ENCODE measurements at places on chromosomes 5 and 9.

GRCh38 chr5:147688656-147689356 lies 93.7 kb downstream of the JAKMIP2 start:
- no peak for DNase-seq

- no peak for DNase-seq
These were observed 32.5 kb downstream of the GSN start for GRCh38 chr9:121300283-121301119.

DNA sequence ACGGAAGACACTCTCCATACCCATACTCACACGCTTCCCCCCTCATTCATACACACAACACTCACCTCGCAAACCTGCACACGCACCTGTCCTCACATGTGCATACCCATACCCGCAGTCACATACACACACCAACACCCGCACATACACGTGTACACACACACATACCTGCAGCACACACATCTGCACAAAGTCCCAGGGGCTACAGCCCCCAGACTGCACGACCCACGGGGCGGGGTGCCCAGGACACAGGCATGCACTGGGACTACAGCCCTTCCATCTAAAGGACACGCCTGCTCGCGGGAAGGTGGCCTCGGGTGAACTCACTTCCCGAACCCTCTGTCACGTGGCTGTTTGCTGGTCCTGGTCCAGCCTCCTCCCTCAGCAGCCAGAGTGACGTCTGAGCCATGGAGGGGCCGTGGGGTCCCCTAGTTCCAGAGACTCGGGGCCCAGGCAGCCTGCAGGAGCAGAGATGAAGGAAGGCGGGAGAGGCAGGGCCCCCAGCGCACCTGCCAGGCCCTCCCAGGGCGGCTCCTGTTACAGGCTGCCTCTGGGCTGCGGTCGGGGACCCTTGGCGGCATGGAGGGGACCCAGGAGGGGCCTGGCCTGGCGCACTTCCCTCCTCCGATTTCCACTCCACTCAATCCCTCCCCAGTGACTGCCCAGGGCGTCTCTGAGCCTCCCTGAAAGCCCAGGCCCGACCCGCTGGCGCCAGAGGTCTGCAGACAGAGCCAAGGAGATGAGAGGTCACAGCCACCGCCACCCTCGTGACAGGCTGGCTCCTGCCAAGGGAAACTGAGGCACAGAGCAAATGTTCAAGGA lies 8.1 kb downstream of the SLC12A7 start:
- no peak for DNase-seq

GRCh38 chr5:138662599-138662998 lies 87.4 kb upstream of the HSPA9 start:
- DNase-seq = no peak

GRCh38 chr5:111511831-111512374 lies 432 bp downstream of the STARD4 start:
- no peak for DNase-seq

DNA sequence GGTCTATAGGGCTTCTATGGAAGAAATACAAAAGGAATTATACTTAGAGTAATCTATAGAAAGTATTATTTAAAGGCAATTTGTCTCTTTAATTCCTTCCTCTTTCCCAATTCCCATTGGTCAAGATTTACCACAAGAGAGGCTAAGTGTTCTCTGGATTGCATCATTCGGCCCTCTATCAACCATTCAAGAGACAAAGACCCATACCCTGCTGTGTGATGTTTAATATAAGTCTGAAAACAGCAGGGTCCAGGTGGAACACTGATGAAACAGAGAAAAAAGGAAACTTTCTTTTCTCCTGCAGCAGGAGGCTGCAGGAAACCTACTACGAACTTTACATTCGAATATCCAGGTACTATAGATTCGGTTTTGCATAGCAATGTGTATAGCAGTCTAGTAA lies 323.4 kb downstream of the CHSY3 start:
- no peak for DNase-seq

DNA sequence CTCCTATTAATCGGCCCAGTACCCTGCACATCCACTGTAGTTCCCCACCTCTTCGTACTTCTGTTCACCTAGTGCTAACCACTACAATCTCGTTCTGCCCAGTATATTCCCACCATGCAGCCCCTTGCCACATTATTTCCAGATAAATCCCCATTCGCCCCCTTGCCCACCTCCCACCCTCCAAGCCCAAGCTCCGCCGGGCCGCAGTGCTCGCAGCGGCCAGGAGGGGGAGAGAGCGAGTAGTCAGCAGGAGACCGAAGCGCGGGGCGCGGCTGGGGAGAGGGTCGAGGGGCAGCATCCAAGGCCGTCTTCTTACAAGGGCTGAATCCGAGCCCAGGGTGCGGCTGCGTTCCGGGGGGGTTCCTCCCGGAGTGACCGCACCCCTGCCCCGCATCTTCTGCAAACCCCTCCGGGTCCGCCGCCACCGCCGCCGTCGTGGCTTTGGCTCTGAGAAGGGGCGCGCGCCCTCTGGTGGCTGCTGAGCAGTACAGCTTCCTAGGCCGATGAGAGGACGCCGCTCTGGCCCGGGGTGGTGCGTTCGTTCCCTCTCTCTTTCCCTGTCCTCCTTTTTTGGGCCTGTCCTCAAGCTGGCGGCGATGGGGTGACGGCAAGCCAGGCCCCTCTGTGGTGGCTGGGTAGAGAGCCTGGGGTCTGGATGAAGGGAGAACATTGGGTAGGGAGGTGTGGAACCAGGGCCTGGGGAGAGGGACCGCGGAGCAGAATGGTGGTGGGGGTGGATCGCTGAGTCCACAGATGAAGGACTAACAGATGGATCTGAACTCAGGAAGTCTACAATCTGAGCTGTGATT lies 30.0 kb upstream of the PSD2 start:
- DNase-seq = no peak

DNA sequence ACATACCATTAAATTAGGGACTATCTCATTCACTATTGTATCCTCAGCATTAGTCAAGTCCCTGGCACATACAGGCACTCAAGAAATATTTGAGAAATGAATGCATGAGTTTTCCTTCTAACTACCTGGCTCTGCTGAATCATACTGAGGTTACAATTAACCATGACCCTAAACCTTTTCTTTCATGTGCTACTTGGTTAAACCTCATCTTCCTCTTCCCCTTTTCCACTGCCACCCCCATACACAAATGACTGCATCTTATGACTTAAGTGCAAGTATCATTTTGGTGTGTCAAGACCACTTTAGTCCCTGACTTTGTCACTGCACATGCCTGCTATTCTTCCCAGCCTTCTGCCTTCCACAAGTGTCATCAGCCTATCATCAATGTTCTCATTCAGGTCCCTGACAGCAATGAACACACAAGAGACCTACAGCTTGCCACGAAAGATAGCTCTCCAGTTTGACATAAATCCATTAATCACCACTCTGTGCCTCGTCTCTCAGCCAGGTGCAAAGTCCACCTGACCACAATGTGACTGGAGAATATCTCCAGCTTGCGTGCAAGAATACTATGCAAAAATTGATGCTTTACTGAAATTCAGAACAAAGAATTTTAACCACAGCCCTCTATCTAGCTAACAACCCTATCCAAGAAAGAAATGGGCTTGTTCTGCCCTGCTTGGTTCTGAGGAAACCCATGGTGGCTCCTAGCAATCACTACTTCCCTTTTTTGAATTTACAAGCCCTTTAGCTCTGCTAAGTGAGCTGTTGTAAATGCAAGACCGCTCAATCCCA lies 74.5 kb downstream of the MAPKAP1 start:
- peak; percentile 77 for DNase-seq

DNA sequence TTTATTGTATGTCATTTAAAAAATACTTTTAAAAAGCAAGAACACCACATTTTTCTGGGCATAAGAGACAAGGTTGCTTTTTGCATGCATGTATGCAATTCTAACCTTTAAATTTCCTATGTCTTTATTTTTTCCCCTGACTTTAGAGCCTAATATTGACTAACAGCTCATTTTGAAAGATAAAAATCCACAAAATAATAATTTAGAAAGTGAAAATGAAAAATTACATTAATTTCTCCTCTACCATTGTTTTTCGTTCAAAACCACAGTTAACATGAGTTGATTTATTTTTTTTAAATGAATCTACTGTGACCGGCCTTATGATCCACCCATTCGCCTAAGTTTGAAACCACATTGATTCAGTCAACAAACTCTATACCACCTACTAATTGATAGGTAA lies 137.5 kb upstream of the CDKN2B start:
- no peak for DNase-seq

DNA sequence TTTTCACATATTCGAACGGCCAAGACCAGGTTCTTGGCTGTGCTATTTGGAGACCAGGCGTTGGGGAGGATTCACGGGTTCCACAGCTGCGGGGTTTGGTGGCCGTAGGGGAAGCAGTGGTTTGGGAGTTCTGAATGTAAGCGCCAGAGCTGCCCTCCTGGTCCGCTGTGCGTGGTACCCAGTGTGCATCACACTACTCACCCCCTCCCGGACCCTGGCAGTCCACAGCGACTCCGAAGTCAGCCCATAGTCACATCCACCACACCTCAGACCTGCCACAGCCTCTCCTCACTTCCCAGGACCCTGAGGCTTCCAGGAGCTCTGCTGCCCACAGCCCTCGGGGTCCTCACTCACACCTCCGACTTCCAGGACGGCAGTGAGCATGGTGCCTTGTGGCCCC lies 26.8 kb downstream of the AMBP start:
- no peak for DNase-seq

DNA sequence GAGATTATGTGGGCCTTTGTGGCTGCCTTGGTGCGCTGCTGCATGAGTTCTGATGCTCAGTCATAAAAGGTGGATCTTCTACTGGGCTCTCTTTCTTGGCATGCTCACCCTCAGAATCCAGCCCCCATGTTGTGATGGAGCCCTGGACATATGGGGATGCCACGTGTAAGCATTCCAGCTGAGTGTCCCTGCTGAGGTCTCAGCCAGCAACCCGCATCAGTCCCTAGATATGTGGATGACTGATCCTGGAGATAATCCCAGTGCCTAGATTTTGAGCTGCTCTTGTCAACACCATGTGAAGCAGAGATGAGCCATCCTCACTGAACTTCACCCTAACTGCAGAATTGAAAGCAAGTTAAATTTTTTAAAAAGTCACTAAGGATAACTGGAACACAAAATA lies 390.1 kb downstream of the DMRT2 start:
- no peak for DNase-seq

- peak; percentile 98 for DNase-seq
These were observed 10.7 kb downstream of the GSN start for GRCh38 chr9:121278477-121279261.

DNA sequence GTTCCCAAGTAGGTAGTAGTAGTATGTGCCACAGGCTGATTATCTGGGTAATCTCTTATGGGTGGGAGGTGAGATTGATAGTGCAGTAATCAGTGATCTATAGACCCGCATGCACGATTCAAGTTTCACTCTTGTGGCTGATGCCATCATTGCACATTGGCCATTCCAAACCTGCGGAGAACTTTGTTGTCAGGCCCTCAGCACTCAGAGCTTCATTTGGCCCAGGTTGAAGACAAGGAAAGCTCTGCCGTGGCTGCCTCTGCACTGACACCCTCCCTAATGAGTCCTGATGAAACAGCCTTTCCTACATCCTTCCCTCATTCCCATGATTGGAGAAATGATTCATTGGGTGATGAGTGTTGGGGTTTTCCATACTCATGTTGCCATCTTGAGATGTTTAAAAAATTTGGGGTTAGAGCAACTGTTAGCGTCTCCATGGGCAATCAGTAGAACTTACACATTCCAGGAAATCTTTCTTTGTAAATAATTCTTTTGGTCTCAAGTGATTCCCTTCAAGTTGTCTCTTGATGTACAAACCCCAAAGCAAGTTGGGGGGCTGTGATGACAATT lies 22.9 kb downstream of the PROP1 start:
- DNase-seq = no peak

GRCh38 chr5:1374030-1374678 lies 29.3 kb upstream of the CLPTM1L start:
- DNase-seq = no peak

DNA sequence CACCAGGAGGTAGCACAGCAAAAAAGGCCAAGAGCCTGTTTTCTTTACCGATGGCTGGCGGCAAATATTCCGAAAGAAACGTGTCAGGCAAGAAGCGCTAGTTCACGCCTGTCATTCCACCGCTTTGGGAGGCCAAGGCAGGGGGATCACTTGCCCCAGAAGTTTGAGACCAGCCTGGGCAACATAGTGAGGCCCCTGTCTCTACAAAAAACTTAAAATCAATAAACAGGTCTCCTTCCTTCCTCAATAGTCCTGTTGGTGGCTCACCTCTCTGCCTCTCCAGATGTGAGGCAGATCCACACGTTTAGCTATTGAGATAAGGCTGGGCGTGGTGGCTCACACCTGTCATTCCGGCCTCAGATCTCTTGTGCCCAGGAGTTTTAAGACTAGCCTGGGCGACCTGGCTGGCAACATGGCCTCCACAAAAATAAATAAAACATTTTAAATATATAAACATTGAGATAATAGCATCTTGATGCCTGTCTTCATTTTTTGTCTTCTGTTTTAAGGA lies 1.3 kb upstream of the TMEM250 start:
- no peak for DNase-seq

- no peak for DNase-seq
These were observed 20.2 kb downstream of the ADAMTS6 start for GRCh38 chr5:65461490-65461889.

- DNase-seq = no peak
These were observed 317.0 kb downstream of the ICE1 start for GRCh38 chr5:5739490-5739945.

GRCh38 chr5:107460789-107461188 lies 209.9 kb downstream of the EFNA5 start:
- no peak for DNase-seq

GRCh38 chr5:23703940-23704855 lies 196.8 kb downstream of the PRDM9 start:
- DNase-seq = no peak

- DNase-seq = no peak
These were observed 70.7 kb downstream of the GDNF start for GRCh38 chr5:37769108-37769507.

- DNase-seq = no peak
These were observed 21.6 kb downstream of the CSF1R start for GRCh38 chr5:150064681-150065220.

DNA sequence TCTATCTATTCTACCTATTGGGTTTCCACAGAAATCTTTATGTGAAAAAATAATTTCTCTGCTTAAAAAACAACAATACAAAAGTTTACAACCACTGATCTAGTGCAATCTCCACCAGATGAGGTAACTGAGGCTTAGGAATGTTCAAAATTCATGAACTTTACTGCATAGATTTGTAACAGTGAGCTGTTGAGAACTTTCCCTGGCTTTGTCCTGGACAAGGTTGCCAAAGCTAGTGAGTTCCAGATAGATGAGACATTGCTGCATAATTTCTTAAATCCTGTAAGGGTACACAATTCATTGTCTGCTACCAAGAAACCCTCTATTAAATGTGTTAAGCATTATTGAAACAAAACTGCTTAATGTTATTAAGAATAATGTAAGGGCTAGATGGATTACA lies 102.7 kb downstream of the OSMR start:
- no peak for DNase-seq
